Cerebellum (tissue), 4 donors: ENCODE measurements at places on chromosomes 2 and 18.

GRCh38 chr2:135132314-135132713 lies 80.2 kb downstream of the RAB3GAP1 start:
- no peak for DNase-seq

- DNase-seq: no peak
These were observed 163.5 kb upstream of the NT5C1B start for GRCh38 chr2:18752667-18753422.

- no peak for DNase-seq
These were observed 49.9 kb downstream of the DHRS9 start for GRCh38 chr2:169119123-169119760.

- DNase-seq: no peak
These were observed 196.1 kb downstream of the BABAM2 start for GRCh38 chr2:28086611-28087010.

GRCh38 chr2:50018292-50018691 lies 864.0 kb upstream of the FSHR start:
- no peak for DNase-seq

DNA sequence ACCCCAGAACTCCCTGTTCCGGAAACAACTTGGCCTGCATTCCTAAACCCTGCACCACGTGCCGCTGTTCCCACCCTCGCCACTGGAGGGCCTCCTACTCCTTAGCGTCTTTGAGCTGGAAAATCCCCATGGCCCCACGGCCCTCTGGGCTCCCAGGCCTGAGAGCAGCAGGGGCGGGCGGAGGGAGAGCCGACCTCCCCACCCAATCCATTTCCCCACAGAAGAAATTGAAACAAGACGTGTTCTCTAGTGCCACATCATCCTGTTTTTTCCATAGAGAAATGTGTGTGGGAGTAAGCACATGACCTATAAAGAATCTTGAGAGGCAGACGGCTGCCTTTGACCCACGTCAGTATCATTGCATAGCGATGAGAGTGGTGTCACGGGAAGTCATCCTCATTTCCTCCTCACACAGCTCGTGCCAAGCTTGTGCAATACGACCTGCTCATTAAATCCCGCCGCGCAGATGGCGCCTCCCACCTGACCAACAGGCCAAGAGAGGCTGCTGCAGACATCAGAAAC lies 79.2 kb downstream of the LAMA1 start:
- DNase-seq: no peak

DNA sequence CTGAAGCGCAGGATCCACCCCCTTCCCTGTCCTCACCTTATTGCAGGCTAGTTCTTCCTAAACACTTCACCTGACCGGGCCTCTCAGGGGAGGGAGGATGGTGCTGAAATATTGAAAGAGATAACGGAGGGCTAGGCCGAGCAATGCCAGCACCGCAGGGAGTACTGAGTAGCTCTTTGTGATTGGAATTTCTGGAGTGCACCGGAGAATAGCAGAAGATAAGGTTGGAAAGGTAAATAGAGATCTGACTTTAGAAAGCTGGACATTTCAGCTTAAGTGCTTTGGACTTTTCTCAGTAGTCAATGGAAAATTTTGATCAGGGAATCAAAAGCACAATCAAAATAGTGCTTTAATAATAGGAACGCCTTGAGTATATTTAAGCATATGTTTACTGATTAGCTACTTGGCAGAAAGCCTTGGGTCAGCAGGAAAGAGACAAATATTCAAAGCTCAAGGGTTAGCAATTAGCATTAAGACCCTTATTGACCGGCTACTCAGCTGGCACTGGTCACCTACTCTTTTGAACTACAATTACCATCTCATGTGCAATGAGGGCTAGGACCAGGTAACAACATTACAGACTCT lies 142.9 kb upstream of the NDUFV2 start:
- DNase-seq: no peak

DNA sequence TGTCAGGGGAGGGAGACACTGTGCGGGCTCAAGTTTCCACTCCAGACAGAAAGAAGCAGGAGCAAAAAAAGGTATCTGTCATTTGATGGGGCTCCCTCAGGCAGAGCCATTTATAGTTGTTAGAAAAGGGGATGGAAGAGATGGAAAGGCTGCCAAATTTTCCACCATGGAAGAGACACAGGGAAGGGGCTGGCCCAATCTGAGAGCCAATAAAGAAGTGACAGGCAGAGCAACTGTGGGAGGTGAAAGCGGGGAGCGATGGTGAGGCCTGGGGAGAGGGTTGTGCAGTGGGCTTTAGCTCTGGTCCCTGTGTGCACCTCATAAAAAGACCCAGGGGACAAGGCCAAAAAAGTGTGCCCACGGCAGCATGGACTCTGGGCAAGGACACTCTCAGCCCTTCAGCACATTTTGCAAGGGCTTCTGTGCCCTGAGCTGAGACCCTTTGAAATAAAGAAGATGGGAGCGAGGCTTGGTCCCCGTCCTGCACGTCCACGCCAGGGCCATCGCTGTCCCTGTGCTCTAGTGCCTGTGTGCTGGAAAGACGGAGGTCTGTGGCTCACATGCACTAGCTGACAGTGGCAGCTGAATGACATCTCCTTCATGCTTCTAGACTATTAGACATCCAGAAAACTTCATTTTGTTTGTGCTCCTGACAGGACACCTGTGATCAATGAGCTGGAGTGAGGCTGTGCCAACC lies 456.7 kb upstream of the HS6ST1 start:
- no peak for DNase-seq

- no peak for DNase-seq
These were observed 209.8 kb upstream of the GYPC start for GRCh38 chr2:126446106-126446695.

GRCh38 chr18:51513517-51513916 lies 316.0 kb upstream of the MEX3C start:
- no peak for DNase-seq

DNA sequence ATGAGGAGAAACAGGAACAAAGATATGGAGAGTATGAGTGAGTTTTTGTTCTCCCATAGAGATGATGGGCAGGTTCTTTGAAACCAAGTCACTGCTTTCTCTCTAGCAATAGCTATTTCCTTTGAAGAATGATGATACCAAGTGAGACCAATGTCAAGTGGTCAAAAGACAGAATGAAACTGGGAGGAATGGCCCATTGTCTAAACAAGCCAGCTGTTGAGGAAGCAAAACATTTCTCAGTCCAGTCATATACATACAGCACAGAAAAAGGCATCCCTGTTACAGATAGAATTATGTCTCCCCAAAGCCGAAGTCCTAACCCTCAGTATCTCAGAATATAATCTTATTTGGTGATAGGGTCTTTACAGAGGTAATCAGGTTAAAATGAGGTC lies 66.1 kb upstream of the EPC2 start:
- DNase-seq: no peak

GRCh38 chr18:28043631-28044030 lies 133.3 kb downstream of the CDH2 start:
- no peak for DNase-seq

- no peak for DNase-seq
These were observed 313.4 kb downstream of the LPIN1 start for GRCh38 chr2:12059616-12060441.

- DNase-seq: no peak
These were observed 35.8 kb downstream of the ANXA4 start for GRCh38 chr2:69777786-69778105.

- DNase-seq: no peak
These were observed 2.0 kb downstream of the ZNF638 start for GRCh38 chr2:71333619-71334018.

DNA sequence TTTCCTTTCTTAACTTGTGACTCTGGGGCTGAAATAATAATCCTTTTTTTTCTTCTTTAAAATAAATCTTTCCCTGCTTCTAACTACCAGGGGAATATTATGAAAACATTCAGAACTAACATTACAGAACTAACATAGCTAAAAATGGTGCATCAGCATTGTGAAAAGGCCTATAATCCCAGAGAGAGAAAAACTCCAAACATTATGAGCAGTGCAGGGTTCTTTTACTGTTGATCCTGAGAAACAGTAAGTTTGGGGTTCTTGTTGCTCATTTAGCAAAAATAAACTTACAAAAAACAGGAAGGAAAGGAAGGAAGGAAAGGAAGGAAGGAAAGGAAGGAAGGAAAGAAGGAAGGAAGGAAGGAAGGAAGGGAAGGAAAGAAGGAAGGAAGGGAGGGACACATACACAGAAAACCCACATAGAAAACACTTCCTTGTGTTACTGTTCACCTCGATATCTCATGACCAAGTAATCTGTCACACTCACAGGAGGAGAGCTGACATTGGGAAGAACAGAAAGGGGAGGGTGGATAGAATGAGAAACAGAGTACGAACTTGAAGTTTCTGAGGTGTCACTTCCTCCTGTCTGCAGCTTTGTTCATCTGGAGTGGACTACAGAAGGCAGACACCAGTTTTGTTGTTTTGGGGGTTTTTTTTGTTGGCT lies 18.4 kb upstream of the PIK3C3 start:
- DNase-seq: no peak

GRCh38 chr2:195899226-195899625 lies 169.4 kb downstream of the DNAH7 start:
- no peak for DNase-seq

- no peak for DNase-seq
These were observed 679 bp downstream of the PMAIP1 start for GRCh38 chr18:59900222-59901128.

- no peak for DNase-seq
These were observed 2.9 kb upstream of the GDF7 start for GRCh38 chr2:20664071-20664390.

DNA sequence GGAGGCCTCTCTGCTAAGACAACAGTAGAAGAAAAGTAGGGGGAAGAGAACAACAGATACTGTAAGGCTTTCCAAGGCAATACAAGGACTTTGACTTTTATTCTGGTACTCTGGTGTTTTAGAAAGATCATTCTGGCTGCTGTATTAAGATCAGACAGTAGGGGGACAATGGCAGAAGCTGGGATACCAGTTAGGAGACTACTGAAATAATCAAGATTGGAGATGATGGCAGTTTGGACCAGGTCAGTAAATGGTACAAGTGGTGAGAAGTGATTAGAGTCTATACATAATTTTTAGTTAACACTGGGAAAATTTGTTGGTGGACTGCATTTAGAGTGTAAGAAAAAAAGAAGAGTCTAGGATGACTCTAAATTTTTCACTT lies 139.7 kb downstream of the ROCK1 start:
- DNase-seq: no peak

- DNase-seq: peak; percentile 73
These were observed 79.6 kb downstream of the SUMO1 start for GRCh38 chr2:202158796-202159195.

GRCh38 chr2:107542314-107542740 lies 284.4 kb upstream of the RGPD4 start:
- DNase-seq: no peak

DNA sequence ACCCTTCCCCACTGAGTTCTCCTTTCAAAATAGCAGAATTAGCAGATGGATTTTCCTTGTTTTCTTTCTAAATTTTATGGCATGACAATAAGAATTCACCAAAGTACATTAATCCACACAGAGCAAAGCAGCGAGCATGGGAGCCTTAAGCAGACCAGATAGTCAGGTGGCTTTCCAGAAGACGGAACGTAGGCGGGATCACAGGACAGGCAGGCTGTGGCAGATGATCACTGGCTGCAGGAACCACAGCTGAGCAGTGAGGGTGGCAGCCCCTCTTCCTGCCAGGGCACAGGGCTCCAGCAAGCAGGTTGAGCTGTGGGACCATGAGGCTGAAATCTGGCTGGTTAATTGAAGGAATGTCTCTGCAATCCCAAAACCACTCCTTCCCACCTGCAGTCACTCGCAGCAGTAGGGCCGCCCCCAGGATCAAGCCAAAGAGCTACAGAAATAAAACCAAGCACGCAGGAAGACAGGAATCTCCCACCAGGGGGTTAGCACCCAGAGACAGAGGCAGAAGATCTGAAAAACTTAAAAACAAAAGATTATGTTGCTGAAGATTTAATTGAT lies 259.9 kb downstream of the EIPR1 start:
- no peak for DNase-seq

DNA sequence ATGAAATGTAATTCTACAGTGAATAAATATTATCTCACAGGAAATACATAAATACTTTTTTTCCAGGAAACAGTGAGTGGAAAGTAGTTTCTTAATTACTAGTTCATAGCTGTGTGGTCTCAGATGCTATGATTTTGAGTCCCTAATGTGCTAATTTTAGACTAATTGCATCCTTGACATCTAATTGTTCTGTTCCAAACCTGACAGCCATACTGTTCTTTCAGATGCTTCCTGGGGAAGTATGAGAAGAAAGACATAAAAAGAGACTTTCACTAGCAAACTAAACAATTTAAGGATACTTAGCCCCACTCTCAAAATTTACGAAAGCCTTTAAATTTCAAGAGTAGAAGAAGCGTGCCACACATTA lies 350.9 kb upstream of the CDH20 start:
- DNase-seq: no peak

- DNase-seq: no peak
These were observed 81.5 kb upstream of the SLC66A3 start for GRCh38 chr2:11073776-11074175.

DNA sequence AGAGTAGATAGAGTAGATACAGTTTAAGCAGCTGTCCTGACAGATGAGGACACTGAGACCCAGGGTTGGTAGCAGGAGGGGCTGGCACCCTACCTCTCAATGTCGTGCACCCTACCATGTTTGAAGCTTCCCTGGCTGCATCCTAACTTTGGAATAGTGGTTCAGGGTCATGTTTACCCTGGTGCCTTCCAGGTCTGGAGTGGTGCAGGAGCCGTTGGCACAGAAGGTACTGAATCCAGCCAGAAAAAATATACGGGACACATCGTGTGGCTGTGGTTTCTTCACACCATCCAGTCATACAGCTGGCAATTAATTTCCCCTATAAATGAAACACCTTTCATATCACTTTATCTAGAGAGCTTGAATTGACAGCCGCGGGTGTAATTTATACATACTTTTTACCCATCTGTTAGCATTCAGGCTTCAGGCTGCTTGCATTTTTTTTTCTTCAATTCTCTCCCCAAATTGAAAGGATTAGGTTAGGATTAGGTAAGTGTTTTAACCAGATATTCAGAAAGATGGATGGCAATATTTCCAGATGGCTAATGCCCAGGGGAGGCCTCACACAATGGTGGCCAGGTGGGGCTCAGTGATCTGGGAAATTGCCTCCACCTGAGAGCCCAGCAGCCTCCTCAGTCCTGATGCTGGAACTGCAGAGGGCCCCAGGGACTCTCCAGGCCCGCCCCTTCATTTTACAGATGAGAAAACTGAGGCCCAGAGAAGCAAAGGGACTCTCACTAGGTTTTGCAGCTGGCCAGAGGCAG lies 127.0 kb downstream of the CELF4 start:
- DNase-seq: no peak

GRCh38 chr2:167332358-167332757 lies 444.1 kb downstream of the XIRP2 start:
- DNase-seq: no peak
